T-helper 2 cell (primary cell): ENCODE measurements at places on chromosomes 13 and 19.

DNA sequence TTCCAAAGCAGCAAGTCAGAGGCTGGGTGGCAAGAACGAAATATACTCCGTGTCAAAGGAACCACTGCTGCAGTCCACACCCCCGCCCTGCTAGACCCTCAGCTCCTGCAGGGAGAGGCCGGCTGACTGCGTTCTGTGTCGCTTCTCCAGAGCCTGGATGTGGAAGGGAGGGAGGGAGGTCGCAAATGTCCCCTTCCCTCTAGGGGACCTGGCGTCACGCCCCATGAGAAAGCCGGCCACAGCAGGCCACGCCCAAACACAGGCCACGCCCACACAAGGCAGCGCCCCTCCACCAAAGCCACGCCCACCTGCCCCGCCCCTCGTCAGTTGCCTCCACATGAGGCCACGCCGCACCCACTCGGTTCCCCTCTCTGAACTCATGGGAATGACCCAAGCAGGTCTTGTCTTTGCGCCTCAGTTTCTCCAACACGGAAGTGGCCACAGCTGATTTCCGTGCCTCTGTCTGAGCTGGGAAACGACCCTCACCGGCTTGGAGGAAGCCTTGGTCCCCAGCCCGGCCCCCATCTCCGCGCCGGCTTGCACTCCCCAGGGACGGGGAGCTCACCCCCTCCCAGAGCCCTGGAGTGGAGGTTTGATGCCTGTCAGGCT is 38.4 kb upstream of the TCF3 start:
- DNase-seq, result peak; percentile 49

GRCh38 chr13:90445179-90445578 is 902.3 kb upstream of the MIR17HG start:
- no peak for DNase-seq

- peak; percentile 61 for DNase-seq
Observed at GRCh38 chr19:10104665-10105508, 1.3 kb upstream of the PPAN start.

GRCh38 chr19:56839652-56840450 is 675 bp downstream of the PEG3 start:
- DNase-seq, result no peak

GRCh38 chr19:55145232-55145631 is 3.8 kb downstream of the TNNT1 start:
- DNase-seq, result no peak

DNA sequence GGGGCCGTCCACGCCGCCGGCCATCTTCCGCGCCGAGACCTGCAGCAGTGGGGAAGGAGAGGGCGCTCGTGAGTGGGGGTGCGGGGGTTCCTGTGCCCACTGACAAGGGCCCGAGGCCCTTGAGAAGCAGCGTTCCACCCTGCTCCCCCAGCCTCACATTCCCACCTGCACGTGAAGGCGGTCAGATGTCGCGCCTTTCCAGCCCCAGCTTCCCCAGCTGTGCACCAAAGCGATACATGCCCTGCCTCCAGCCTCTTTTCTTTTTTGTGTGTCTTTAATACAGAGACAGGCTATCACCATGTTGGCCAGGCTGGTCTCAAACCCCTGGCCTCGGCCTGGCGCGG is 11.5 kb downstream of the ZBTB7A start:
- no peak for DNase-seq

GRCh38 chr13:71249011-71249410 is 618.0 kb downstream of the DACH1 start:
- no peak for DNase-seq

GRCh38 chr19:13784731-13785452 is 10.4 kb upstream of the ZSWIM4 start:
- DNase-seq, result peak; percentile 50

DNA sequence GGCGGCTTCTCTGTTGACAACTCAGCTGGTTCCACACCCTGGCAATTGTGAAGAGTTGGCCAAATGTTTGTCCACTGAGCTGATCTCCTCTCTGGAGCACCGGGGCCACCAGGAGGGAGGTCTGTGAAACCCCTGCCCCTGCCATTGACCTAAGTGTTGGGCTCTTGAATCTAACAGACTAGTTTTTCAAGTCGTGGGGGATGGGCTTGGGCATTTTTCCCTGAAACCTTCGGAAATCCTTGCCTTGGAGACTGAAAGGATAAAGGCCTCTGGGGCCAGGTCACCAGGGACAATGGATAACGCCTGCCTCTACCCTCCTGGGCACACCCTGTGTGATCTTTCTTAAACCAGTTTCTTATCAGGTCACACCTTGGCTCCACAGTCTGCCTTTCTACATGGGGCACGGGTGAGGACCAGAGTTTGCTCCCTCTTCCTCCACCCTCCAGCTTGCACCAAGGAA is 881 bp downstream of the GEMIN7 start:
- no peak for DNase-seq

- DNase-seq, result no peak
Observed at GRCh38 chr19:10604460-10604980, 17.4 kb upstream of the AP1M2 start.

DNA sequence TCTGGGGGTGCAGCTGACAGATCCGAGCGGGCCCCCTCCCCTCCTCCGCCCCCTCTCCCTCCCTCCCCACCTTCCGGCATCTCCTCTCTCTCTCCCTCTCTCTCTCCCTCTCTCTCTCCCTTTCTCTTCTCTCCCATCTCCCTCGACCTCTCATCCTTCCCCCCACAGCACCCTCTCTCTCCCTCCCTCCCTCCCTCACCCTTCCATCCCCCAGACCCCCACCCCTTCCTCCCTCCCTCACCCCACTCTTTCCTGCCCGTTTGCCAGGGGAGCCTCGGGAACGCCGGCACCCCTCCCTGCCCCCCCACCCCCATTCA is 666 bp downstream of the CELF5 start:
- DNase-seq, result no peak

GRCh38 chr19:55678121-55678671 is 3.2 kb downstream of the EPN1 start:
- no peak for DNase-seq

DNA sequence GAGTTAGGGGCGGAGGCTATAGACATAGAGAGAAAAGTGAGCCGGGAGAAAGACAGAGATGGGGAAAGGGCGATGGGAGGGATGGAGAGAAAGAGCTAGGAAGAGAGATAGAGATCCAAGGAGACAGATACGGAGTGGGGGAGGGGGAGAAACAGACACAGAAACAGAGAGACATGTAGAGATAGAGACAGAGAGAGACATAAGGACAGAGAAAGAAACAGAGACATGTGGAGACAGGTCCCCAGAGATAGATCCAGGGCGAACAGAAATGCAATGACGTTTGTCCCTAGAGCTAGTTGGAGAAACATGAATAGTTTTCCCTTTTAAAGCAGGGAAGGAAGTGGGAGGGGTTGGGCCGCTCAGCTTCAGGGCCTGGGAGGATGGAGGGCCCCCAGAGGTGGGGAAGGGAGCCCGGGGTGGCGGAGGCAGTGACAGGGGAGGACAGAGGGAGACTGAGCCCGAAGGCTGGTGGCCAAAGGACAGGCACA is 4.6 kb downstream of the PPP1R14A start:
- no peak for DNase-seq

DNA sequence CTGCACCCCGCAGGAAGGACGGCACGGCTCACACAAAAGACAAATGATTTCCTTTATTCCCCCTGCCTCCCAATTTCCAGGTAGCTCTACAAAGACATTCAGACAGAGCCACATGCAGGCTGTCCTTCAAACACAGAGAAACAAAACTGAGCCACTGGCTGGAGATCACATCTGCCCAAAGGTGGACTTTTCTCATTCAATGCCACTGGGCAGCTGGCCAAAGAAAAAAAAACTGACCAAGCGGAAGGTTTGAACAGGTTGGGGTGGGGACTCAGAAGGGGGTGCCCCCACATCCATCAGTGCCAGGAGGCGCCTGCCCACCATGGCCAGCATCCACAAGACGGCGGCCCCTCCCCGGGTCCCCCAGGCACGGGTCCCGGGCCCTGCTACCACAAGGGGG is 17.8 kb upstream of the MATK start:
- no peak for DNase-seq

- no peak for DNase-seq
Observed at GRCh38 chr19:16111909-16112752, 442 bp downstream of the RAB8A start.

GRCh38 chr13:49225223-49226042 is 5.3 kb downstream of the MLNR start:
- DNase-seq, result no peak

DNA sequence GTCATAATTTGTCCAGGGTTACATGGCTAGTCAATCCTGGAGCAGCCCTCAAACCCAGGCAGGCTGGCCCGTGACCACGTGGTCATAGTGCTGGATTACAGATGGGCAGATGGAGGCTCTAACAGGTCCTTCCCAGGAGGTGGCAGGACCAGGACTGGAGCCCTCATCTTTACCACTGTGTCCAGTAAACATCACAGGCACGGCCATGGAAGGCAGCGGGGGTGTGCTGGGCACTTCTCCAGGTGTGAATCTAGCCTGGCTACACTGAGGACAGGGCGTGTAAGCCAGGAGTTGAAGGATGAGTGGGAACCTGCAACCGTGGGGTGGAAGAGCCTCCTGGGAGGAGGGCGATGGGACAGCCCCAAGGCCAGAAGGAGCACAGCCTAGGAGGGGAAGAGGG is 6.1 kb downstream of the CIC start:
- no peak for DNase-seq

DNA sequence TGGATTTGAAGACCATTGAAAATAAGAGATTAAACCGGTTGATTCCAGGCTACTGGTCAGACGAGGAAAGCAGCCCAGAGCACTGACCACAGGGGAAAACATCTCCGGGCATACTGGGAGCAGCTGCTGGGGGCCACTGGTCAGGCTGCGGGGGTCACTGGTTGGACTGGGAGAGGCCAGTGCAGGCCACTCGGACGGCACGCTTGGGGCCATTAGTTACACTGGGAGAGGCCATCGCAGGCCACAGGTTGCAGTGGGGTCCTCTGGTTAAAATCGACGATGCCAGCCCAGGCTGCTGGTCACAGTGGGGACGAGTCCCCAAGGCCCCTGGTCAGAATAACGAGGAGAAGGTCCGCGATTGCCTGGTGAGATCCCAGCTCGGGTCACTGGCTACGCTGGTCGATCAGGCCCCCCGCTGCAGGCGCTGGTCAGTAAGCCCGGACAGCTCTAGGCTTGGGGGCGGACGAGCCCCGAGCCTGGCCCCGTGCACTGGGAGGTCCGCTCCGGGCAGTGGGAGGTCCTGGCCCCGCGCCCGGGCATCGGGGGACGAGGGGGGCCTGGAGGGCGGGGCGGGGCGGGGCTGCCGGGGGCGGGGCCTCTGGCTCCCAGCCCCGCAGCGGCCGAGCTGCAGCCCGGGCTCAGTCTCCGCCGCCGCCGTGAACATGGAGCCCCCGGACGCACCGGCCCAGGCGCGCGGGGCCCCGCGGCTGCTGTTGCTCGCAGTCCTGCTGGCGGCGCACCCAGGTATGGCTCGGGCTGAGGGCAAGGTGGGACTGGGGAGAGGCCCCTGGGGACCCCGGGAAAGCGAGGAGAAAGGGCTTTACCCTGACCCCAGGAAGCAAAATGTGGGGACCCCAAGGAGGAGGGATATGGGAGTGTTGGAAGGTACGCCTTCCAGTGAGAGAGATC is at the start of gene BCAM:
Gene BCAM, plus strand, starts transcription at position 641 of the 909 bp plus-strand sequence. Its CDS starts 22 bp downstream, at position 663.
- DNase-seq, result no peak

DNA sequence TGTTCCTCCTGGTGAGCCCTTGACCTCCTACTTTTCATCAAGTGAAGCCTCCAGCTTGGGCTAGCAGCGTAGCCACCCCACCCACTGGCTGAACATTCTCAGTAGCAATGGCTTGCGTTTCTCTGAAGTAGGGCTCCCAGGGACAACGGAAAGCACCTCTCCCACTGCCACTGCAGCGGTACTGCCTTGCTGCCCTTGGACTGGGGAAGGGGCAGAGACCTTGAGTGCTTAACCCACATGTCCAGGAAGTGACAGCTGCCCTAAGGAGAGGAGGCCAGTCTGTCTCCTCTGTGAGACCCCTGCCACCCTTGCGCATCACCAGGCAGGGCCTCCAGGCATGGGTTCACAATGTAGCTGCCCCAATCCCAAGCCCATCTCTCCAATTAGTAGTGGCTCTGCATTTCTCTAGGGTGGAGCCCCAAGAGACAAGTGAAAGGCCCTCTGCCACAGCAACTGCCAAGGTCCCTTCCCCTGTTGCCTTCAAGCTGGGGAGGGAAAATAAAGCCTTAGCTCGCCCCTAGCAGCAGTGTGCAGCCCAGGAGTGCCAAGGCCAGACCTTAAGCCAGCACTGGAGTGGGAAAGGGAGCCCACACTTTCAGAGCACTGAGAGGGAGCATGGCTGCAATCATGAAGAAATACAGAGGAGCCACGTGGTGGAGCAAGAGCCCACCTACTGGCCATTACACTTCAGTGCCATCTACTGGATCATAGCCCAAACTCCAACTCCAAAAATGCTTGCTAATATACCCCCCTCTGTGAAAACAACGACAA is 175.9 kb upstream of the TRPC4 start:
- DNase-seq, result no peak

DNA sequence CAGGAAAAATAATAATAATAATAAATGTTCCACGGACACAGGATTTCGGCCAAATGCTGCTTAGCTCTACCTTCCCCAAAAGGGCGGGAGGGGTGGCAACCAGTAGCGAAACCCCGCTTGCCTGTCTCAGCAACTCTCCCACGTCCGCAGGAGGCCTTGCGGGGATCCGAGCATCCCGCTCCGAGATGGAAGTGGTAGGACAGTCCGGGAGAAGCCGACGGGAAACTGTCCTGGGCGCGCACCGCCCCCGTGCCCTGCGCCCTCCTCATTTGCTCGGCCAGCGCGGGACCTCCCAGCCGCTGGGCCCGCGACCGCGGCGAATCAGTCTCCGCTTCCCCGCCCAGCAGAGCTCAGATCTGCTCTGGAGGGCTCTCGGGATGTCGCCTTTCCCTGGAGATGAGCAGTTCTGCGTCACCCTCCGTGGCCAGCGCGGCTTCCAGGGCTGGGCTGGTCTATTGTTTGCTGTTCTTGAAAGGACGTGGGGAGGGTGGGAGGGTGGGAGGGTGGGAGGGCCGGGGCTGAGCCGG is 48.9 kb upstream of the PABPC3 start:
- no peak for DNase-seq

DNA sequence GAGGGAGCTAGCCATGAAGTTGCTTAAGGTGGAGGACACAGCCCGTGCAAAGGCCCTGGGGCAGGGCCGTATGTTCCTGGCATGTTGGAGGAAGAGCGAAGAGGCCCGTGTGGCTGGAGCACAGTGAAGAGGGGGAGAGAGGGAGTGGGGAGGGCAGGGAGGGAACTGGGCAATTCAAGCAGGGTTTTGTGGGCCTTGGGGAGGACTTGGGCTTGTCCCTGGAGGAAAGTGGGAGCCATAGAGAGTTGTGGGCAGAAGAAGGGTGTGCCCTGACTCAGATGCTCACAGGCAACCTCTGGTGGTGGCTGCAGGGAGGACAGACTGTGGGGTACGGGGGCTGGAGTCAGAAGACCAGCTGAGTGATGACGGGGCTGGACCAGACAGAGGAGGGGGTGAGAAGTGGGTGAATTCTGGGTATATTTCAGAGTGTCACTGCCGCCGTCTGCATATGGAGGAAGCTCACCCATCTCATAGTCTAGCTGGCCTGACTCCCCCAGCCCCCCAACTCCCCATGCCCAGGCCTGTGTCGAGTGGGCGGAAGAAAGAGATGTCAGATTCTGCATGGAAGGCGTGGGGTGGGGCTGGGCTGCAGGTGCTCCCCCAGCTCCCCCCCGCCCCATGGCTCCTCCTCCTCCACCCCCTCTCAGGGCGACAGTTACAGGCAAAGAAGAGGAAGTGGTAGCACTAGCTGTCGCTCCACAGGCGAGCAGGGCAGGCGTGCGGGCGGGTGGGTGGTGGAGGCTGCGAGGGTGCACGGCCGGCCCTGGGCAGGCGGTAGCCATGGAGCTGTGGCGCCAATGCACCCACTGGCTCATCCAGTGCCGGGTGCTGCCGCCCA is at the start of gene VAV1:
Gene VAV1, plus strand, starts transcription at position 681 of the 838 bp plus-strand sequence. Its CDS starts 100 bp downstream, at position 781.
- peak; percentile 95 for DNase-seq

GRCh38 chr19:4654437-4655361 is 15.4 kb downstream of the TNFAIP8L1 start:
- no peak for DNase-seq

- no peak for DNase-seq
Observed at GRCh38 chr19:2699413-2700140, 2.9 kb downstream of the GNG7 start.
